Activated CD4-positive, alpha-beta T cell treated with anti-CD3 and anti-CD28 coated beads, Interleukin-10, Interleukin-2, amounts not matched to agents 100 ng/mL and 50 ng/mL, durations not matched to agents 16 hours and 8 hours (primary cell): ENCODE measurements at places on chromosomes 12 and 14.
A peak's percentile ranks its signal among the peaks of the same experiment; 100 is the strongest.

- DNase-seq: peak; percentile 61
These were observed 17.0 kb downstream of the EEA1 start for GRCh38 chr12:92912052-92912451.

- DNase-seq: no peak
These were observed 459.0 kb upstream of the ATP2B1 start for GRCh38 chr12:90167518-90168208.

GRCh38 chr12:70885956-70886355, 34.6 kb downstream of the PTPRR start:
- no peak for DNase-seq

DNA sequence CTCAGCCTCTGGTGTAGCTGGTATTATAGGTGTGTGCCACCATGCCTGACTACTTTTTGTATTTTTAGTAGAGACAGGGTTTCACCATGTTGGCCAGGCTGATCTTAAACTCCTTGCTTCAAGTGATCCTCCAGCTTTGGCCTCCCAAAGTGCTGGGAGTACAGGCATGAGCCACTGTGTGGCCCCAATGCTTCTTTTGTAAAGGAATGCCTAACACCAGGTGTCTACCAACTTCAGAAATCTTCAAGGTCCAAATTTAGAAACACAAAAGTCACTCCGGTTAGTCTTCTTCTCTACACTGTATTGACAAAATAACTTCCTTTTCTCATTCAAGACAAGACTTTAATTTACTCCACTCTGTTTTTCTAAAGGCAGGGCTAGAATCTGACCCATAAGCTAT, 188.7 kb downstream of the PRKD1 start:
- no peak for DNase-seq

GRCh38 chr12:57549909-57550640, at the start of gene KIF5A:
Gene KIF5A, plus strand, starts transcription at chr12:57550044. Its CDS starts 228 bp downstream, at chr12:57550272.
- DNase-seq: peak; percentile 66

DNA sequence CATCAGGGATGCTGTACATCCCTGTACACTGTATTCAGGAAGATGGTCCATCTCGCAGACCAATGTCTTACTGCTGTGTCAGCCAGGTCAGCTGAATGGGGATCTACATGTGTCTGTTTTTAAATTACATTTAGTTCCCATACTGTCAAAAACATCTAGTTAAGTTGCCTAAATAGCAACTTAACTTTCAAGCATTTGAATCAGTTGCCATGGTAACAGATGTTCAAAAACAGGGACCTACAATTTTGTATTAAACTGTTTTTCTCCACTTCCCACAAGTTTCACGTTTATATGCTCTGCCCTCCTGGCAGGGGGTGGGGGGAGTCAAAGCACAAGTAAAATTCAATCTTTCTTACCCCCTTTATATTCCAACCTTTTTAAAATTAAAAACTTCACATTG, 38.3 kb downstream of the C12orf42 start:
- no peak for DNase-seq

DNA sequence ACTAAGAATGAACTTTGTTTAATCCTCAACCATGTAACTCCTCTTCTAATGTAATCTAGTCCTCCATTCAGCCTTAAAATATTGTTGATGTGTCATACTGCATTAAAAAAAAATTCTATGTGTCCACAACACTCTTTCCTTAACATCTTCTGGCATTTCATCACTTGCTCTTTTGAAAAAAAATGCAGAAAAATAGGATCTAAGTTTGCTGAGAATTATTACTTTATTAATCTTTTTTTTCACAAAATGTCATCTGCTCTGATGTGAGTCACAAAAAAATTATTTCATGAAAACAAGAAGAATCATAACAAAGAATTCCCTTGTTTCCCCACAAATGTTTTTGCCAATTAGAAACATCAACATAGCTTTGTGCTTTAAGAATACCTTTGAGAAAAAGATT, 410.1 kb upstream of the MGAT4C start:
- DNase-seq: no peak

DNA sequence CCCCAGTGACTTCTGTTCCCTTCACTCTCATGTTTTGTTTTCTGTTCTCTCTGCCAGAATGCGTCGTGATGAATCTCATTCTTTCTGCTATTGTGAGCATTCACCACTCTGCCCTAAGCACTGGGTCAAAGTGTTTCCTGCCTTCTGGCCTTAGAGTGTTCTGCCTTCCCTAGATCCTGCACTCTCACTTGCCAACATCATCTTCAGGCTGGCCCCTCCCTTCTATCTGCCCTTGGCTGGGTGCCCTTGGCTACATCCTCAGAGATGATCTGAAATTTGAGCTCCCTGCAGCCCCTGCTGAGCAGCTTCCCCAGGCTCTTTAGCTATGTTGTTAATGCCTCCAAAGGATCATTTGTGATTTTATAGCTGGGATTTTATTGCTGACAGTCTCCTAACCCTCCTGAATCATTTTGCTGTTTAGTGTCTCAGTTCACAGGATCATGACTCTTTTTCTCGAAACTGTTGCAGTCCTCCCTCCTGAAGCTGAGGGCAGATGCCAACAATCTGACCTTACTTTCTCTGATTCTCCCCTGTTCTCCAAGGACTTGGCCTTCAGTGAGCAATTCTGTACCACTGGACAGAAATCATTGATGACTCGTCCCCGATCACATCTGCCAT, 4.5 kb downstream of the DHRS2 start:
- DNase-seq: no peak

GRCh38 chr12:645563-646071, 17.6 kb downstream of the NINJ2 start:
- DNase-seq: peak; percentile 43

- DNase-seq: peak; percentile 91
These were observed at the start of gene EVL for GRCh38 chr14:100065111-100065871. Gene EVL, plus strand, starts transcription at chr14:100065422. Its CDS starts 79 bp downstream, at chr14:100065501.

DNA sequence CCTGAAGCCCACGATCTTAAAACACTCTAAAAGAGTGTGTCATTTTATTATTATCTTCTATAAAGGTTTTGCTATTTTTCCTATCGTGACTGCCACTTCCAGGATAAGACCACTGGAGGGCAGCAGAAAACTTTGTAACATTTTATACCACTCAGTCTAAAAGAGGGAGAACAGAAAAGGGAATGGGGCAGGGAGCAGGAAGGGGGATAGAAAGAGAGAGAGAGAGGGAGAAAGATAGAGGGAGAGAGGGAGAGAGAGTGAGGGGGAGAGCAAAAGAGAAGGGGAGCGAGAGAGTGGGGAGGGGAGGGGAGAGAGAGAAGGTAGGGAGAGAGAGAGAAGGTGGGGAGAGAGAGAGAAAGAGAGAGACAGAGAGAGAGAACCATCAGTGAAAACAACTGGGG, 2.0 kb upstream of the ART4 start:
- DNase-seq: peak; percentile 56

GRCh38 chr14:103066399-103066798, 9.1 kb upstream of the CDC42BPB start:
- DNase-seq: no peak

GRCh38 chr12:45644541-45644940, 85.0 kb upstream of the ARID2 start:
- peak; percentile 28 for DNase-seq

DNA sequence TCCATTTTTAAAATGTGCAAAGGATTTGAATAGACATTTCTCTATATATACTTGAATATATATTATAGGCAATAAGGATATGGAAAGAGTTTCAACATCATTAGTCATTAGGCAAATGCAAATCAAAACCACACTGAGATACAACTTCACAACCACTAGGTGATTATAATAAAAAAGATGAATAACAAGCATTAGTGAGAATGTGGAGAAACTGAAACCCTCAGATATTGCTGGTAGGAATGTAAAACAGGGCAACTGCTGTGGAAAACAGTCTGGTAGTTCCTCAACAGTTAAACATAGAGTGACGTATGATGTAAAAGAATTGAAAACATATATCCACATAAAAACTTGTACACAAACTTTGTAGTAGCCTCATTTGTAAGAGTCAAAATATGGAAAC, 11.7 kb upstream of the BATF start:
- no peak for DNase-seq

- DNase-seq: peak; percentile 77
These were observed 60.7 kb downstream of the PLEKHG3 start for GRCh38 chr14:64764641-64765520.

GRCh38 chr14:49977126-49977841, 84.4 kb downstream of the ARF6 start:
- peak; percentile 69 for DNase-seq

GRCh38 chr12:97093187-97093683, 186.2 kb downstream of the NEDD1 start:
- no peak for DNase-seq

DNA sequence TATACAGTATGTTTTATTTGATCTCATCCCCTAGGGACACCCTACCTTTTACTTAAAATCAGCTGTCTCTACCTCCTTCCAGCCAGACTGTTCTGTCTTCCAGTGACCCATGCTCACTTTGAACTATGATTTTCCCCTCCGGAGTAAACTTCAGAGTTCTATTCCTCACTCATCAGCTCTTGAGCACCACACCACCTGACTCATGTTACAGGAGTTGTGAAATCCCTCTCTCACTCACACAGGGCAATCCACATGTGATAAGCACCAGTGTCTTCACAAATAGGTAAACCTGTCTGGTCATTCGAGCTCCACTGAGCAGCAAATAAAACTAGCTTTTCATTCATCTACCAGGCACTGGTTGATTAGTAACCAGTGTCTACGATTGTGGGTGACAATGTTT, 177.3 kb upstream of the BMP4 start:
- DNase-seq: no peak

DNA sequence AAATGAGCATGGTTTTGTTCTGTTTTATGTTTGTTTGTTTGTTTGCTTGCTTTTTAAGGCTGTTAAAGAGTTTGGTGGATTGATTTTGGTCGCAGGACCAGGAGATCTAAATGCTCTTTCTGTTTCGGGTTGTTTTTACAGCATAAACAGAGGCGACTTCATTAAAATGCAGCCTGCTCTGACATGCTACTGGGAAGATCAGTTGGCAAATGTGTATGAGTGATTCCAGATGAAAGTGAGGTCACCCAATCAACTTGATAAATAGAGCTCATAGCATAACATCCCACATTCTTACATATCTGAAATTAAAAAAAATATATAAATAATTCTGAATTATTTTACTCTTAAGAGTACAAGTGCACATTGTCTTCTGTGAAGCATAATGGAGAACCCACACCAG, 947.7 kb downstream of the GALC start:
- no peak for DNase-seq

DNA sequence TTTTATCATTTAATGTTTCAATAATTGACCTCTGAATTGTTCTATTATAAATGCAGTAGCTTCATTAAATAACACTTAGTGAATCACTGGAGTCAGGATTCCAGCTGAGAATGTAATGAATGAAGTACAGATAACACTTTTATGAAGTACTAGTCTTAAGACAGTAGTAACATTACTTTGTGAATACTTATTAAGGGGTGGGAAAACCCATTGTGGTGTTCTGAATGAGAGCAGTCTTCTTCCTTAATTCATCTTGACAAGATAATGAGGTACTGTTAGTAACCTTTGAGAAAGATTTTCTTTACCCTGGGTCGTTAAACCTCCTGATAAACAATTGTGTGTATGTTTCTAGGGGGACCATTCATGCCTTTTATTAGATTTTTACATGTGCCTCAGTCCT, 12.7 kb downstream of the NUP107 start:
- no peak for DNase-seq

- no peak for DNase-seq
These were observed 773.4 kb downstream of the DIO2 start for GRCh38 chr14:79437951-79438350.

GRCh38 chr12:102513272-102513671, 32.9 kb upstream of the IGF1 start:
- DNase-seq: no peak
